ENCODE measurements at places on chromosomes 13 and 19.

DNA sequence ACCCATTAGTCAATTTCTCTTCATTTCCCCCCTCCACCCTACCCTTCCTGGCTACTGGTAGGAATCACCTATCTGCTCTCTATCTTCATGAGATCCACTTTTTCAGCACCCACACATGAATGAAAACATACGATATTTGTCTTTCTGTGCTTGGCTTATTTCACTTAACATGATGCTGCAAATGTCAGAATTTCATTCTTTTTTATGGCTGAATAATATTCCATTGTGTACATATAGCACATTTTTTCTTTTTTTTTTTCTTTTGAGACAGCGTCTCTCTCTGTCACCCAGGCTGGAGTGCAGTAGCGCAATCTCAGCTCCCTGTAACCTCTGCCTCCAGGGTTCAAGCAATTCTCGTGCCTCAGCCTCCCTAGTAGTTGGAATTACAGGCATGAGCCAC is 9.9 kb upstream of the CALM3 start:
- DNase-seq, result no peak

- no peak for DNase-seq
These were observed 11.2 kb upstream of the N4BP2L2 start for GRCh38 chr13:32549788-32550187.

GRCh38 chr13:102561933-102562332 is 34.9 kb upstream of the TPP2 start:
- DNase-seq, result no peak

DNA sequence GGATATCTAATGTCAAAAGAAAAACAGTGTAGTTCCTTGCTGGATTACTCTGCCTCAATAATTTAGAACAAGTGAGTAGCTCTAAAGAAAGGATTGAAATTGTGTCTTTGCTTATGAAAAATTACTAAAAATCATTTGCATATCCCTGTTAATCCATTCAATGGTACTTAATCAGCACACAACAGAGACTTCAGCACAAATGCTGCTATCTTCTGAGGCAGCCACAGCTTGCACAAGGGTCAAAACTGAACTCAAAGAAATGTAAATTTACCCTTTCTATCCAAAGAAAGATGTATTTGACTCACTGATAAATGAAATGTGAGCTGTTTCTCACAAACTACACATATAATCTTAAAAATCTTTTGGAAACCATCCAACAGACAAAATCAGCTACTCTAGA is 116.2 kb downstream of the LHFPL6 start:
- DNase-seq, result no peak

GRCh38 chr13:67854990-67855389 is 624.9 kb upstream of the PCDH9 start:
- no peak for DNase-seq

DNA sequence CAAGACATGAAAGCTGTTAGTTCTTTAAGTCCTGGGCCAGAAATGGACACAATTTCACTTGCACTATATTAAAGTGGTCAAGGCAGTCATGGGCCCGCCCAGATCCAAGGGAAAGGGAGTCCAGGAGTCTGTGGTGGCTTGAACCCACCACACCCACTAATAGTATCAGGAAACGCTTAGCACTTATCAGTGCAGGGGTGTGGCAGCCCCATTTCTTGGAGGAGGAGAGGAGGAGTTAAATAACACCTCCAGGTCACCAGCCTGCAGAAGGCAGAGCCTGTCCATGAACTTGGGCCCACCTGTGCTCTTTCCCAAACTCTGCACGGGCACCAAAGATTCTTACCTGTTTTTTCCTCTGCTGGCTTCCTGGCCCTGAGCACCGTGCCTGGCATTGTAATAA is 5.4 kb upstream of the NTN5 start:
- no peak for DNase-seq

- no peak for DNase-seq
These were observed 47.8 kb upstream of the DIAPH3 start for GRCh38 chr13:60211548-60211947.

DNA sequence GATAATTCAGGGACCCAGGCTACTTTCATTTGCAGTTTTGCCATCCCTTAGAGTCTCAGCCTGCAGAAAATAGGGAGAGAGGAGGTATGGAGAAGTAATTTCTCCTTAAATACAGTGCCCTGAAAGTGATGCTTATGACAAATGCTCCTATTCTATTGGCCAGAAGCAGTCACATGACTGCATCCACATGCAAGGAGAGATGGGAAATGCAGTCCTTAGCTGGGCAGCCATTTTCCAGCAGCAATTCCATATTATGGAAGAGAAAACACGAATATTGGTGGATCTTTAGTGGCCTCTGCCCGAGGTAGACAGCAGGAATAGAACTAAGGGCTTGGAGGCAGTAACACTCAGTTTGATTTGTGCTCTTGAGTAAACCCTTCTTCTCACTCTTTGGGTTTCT is 39.4 kb downstream of the VAV1 start:
- no peak for DNase-seq

Measured in posterior cingulate gyrus (tissue), 11 donors.